DMS53 (cell line): ENCODE measurements at places on chromosomes 2 and 18.

GRCh38 chr2:12457831-12458230, 258.9 kb upstream of the TRIB2 start:
- DNase-seq: no peak

DNA sequence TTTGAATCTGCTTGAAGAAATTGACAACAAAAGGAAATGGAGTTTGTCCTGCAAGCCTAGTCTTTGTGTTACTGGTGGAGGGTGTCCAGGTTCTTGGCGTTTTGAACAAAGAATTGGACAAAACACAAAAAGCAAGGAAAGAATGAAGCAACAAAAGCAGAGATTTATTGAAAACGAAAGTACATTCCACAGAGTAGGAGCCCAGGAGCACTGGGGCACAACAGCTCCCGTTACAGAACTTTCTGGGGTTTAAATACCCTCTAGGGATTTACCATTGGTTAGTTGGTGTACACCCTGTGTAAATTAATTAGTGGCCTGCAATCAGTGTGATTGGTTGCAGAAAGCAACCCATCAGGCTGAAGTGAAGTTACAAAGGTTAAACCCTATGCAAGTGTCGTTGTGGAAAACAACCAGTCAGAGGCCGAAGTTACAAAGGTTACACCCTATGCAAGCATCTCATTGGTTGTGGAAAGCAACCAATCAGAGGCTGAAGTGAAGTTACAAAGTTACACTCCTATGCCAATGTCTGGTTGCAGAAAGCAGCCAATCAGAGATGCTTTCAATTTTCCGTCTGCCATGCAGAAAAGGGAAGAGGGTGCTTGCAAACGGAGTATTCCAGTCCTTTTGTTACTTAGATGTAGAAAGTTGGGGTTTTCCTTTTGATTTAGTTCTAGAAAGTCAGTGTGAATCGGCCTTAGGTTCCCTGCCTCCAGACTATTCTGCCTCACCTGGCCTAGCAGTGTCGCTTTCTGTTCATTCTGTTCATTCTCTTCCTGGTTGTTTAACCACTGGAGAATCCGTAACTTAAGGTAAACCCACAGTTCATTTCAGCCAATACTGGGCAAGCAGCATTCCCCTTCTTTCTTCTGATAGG, 47.6 kb upstream of the PTH2R start:
- DNase-seq: no peak

- DNase-seq: peak; percentile 12
Measured at GRCh38 chr2:197847651-197848401, 43.4 kb downstream of the PLCL1 start.

DNA sequence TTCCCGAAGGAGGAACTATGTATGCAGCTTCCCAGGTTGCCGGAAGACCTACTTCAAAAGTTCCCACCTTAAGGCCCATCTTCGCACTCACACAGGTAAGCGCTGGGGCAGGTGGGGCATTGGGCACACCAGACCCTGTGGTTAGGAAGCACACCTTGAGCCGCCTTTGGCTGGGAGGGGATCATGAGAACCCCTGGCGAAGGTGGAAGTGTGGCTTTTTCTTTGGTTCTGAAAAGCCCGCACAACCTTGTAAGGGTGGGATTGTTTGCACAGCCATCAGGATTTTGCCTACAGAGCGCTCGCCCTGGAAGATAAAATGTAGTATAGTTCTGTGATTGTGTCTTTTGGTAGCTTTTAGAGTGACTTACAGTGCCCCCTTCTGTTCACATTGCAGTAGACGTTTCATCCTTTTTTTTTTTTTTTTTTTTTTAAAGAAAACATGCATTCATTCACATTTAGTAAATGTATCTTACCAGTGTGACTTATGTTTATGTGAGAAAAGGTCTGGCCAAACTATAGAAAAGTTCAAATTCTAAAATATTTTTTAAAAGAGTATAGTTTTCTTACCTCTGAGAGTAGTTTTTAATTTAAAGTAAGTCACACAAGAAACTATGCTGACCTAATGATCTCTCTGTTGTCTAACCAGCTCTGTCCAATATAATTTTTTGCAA, 5.3 kb downstream of the KLF11 start:
- DNase-seq: peak; percentile 65

DNA sequence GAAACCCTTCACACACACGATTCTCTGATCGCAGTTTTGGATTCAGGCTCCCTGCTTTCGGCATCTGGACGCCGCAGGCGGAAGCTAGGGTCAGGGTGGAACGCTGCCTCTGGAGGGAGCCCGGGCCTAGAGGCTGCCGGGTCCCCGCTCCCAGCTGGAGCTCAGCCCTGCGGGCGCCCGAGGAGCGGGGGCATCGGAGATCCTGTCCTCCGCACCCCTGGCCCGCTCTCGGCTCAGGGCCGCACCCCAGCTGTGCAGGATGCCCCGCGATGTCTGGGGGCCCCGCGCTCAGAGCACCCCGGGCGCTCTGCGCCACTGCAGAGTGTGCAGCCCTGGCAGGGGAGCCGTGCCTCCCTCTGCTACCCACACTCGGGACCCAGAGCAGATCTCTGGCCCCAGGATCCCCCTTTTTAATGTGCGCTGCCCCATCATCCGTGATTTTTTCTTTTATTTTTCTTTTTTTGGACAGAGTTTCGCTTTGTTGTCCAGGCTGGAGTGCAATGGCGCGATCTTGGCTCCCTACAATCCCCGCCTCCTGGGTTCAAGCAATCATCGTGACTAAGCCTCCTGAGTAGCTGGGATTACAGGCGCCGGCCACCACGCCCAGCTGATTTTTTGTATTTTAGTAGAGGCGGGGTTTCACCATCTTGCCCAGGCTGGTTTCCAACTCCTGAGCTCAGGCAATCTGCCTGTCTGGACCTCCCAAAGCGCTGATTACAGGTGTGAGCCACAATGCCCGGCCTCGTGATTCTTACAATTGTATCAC, 54.8 kb upstream of the TUBA3E start:
- DNase-seq: peak; percentile 47

DNA sequence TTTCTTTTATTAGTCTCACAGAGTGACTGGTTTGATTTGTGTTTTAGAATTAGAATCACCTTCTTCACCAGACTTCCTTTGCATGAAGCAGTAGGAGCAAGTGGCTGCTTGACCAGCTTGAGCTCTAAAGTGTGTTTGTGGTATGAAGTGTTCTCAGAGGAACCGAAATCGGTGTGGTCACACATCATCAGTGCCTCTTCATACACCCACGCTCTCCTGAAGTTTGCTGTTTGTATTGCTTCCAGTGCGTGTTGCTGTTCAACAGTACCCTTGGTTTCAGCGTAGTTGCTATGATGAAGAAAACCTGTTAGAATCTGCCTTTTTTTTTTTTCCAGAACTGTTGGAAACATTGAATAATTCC, 77.9 kb downstream of the LIMS1 start:
- DNase-seq: peak; percentile 37

DNA sequence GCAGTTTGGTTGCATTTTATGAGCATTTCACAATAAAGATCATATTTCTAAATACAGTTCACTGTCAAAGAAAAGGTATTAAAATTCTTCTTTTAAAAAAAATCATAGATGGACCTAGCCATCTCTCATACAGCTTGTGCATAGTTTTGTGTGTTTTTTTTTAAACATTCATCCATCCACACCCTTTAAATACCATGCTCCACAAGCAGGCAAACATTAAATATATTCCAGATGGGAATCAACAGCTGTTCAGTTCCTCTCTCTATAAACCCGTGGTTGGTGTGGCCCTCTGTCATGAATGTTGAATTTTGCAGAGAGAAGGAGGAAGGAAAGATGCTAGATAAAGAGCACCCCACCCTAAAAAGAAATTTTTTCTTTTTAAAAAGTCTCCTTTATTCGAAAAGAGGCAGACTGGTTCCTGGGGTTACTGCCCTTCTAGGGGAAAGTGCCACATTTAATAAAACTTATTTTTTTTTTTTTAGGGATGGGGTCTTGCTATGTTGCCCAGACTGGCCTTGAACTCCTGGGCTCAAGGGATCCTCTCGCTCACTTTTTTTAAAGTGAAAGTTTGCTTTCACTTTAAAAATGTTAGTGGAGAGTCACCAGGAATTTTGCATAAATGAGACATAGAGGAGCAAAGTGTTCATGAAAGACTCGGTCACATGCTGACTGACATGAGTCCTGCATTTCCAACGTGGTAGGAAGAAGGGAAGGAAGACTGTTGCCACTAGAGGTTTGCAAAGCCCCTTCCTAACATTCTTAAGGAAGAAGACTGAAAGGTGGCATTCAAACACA, 73.9 kb upstream of the LMAN1 start:
- no peak for DNase-seq

DNA sequence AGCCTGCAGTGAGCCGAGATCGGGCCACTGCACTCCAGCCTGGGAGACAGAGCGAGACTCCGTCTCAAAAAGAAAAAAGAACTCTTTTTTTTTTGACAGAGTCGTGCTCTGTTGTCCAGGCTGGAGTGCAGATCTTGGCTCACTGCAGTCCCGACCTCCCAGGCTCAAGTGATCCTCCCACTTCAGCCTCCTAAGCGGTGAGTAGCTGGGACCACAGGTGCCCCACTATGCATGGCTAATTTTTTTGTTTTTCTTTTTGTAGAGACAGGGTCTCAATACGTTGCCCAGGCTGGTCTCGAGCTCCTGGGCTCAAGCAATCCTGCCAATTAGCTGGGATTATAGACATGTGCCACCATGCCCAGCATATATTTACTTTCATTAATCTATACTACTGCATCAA, 12.5 kb upstream of the INO80D start:
- DNase-seq: no peak

DNA sequence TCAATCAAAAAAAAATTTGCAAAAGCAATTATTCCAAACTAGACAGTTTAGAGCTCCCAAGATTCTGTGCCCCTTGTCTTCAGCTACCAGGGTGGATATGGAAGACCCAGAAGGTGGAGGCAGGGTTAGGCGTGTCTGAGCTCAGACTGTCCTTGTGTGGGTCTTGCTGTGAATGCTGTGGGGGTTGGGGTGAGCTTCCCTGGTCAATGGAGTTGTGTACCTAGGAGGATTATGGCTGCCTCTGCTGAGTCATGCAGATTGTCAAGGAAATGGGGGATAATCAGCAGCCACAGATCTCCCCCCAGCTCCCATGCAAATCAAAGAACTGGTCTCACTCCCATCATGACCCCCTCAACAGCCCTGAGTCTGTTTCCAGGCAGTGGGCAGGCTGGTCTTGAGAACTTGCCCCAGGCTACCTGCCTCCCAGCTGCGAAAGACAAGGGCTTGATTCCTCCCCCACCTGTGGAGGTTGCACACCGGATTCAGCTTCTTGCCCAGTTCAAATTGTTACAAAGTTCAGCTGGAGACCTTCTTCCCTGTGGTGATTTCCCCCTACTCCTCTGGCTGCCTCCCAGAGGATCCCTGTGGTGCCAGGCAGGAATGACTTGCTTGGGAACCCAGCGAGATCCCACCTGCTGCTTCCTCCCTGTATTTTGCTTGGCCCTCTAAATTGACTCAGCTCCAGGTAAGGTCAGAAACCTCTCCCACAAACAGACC, 77.0 kb downstream of the RAD51AP2 start:
- no peak for DNase-seq

GRCh38 chr2:12167525-12168317, 421.3 kb downstream of the LPIN1 start:
- DNase-seq: peak; percentile 6

GRCh38 chr2:45543257-45543656, 67.8 kb downstream of the SRBD1 start:
- no peak for DNase-seq

- DNase-seq: peak; percentile 68
Measured at GRCh38 chr18:68417826-68418225, 297.1 kb downstream of the TMX3 start.

- no peak for DNase-seq
Measured at GRCh38 chr2:2655453-2656114, 324.5 kb upstream of the MYT1L start.

GRCh38 chr2:219634951-219635751, 7.7 kb downstream of the SLC4A3 start:
- no peak for DNase-seq

DNA sequence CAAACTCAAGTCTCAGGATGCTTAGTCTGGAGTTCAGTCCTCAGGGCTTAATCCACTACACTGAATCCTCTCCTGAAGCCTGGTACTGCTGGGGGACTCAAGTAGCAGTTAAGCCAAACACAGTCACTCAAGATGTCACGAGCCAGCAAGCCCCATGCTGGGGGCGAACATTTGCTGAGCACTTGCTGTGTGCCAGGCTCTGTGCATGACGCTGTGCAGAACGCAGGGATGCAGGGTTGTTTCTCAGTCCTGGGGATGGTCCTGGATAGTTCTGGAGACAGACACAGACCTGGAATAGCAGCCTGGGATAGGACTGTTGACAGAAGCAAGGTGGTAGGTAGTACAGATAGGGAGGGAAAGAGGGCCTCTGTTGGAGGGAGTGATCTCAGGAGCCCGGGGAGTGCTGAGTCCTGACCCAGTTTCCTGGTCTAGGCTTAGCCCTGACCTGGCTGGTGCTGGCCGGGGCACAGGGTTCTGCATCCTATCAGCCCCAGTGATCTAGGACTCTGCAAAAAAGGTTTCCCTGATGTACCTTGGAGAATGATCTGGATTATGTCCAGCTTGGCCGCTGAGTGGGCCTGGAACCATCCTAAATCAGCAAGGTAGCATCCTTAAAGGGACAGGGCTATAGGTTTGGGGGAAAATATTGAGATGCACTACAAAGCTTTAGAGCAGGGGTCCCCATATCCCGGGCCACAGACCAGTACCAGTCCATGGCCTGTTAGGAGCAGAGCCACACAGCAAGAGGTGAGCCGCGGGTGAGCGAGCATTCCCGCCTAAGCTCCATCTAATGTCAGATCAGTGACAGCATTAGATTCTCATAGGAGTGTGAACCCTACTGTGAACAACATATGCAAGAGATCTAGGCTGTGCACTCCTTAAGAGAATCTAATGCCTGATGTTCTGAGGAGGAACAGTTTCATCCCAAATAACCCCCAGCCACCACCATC, 54.7 kb upstream of the OTOF start:
- DNase-seq: no peak

GRCh38 chr18:59699750-59700534, 2.7 kb upstream of the CCBE1 start:
- DNase-seq: no peak

DNA sequence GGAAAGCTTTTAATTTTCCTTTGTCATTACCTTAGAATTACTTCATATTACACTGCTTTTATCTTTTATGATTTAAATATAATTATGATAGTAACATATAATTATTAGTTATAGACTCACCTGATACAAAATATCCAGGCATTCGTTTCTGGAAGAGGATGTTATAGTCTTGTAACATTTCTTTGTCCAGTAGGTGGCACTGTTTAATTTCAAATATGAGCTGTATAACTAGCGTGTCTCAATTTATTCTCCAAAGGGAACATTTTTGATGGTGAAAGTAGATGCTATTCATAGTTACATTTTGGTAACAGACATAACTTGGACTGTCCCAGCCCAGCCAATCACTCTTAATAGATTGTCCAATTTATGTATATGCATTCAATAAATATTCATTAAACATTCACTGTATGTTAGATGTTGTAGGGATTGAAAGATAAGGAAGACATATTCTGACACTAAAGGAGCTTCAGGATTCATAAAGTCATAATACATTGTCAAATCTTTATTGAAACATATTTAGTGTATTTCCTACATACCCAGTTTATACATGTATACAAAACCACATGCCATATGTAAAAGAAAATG, 19.2 kb downstream of the DAW1 start:
- DNase-seq: peak; percentile 73
